ENCODE measurements at places on chromosomes 2 and 18.
A peak's percentile ranks its signal among the peaks of the same experiment; 100 is the strongest.

DNA sequence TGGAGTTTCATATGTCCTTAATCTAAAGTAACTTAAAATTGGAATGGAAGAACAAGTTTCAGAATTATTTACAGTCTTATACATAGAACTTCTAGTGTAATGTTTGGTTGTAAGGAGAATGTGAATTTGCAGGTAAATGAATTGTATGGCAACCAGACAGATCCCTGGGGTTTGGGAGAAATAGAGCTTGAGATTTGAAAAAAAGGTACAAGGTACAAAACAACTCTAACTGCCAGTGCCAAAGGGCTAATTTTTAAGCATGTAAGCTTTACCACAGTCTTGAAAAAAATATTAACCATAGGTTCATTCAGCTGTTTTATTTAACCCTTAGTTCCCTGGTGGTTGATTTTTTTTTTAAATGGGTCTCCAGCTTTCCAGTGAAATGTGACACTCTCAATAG, 103.3 kb downstream of the ICA1L start:
- no peak for DNase-seq

- DNase-seq, result no peak
Measured at GRCh38 chr18:62028715-62029114, 135.9 kb upstream of the RNF152 start.

DNA sequence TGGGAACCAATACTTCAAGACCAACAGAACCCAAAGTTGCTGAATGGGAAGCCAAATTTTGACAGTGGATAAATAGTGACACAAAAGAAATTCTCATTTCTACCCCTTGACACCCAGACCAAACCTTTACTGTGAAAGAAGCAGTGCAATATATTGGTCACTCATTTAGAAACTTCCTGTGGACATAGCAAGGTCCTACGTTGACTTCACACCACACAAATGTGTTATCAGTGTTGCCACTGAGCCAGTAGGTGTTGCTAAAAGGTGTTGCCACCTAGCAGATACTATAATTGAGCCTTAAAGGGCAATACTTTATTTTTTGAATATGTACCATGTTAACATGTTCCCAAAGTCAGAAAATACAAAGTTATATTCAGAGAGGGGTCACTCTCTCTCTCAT, 1008.9 kb upstream of the CDH2 start:
- DNase-seq, result no peak

DNA sequence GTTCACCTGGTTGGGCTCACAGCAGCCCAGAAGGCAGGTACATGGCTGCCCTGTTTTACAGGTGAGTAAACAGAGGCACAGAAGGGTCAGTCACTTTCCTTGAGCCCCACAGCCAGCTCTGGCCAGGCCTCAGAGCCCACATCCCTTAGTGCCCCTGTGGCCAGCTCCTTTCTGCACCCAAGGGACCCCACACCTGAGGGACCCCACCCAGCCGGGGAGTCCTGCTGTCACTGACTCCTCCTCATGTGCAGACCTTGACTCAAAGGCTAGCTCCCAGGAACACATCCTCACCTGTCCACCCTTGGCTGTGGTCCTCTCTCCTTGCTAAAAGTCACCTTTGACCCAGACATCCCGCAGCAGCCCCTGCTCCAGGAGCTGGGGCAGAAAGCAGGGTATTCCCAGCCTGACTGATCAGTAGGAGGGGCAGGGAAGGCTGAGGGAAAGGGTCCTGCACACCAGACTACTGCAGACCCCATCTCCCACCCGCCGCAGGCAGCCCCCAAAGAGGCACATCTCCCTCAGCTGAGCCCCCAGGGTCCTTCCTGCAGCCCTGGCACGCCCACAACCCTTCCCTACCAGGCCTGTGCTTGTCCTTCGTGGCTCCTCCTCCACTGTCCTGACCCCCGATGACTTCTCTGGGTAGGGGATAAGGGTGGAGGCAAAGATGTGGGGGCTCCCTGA, 9.8 kb upstream of the ARHGEF4 start:
- DNase-seq, result peak; percentile 46

- no peak for DNase-seq
Measured at GRCh38 chr2:224310943-224311625, 90.8 kb downstream of the FAM124B start.

GRCh38 chr2:101986804-101987740, 4.7 kb upstream of the IL1R2 start:
- DNase-seq, result no peak

DNA sequence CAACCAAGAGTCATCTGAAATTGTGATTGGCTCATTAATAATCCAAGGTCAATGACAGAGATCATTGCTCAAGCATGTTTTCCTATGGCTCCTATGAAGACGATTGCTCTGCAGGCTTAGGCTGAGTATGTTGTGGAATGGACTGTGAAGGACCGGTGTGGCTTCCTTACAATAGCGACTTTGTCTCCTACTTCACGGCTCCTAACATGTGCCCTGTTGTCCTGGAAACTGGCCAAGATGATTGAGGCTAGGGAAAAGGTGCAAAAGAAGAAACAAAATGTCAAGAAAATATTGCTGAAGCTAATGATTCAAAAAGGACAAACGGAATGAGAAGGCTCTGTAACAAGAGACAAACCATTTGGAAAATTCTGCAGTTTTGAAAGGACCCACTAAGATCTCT, 24.3 kb downstream of the DLGAP1 start:
- DNase-seq, result no peak

DNA sequence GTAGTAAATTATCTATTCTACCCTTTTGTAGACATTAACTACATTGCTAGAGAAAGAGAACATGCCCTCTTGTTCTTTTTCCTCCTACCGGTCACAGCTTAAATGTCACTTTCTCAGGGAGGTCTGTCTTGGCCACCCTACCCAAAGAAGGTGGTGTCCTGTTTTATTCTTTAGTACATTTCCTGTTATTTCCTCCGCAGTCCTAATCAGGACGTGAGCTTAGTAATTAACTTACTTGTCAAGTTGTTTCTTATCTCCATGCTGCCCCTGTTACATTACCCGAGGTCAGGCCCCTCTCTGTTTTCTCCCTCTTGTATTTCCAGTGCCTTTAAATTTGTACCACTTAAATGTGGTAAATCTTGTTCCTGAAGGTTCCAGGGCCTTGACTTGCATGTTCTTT, 73.7 kb upstream of the RMDN2 start:
- no peak for DNase-seq

DNA sequence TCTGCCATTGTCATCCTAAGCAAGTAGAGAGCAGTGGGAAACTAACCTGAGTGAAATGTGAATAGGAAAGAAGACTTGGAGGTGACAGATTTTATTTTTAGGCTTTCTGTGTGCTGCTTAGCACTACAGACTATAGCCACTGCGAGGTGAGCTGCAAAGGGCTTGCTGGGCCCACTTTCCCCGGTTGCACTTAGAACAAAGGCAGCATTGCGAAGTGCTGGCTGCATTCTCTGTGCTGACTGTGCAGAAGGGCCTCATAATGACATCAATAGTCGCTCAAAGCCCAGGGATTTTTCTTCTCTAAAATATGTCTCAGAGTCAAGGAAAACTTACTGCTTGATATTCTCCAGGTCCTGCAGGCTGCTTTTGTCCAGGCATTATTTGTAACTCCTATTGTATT, 592.1 kb downstream of the TDRD15 start:
- no peak for DNase-seq

DNA sequence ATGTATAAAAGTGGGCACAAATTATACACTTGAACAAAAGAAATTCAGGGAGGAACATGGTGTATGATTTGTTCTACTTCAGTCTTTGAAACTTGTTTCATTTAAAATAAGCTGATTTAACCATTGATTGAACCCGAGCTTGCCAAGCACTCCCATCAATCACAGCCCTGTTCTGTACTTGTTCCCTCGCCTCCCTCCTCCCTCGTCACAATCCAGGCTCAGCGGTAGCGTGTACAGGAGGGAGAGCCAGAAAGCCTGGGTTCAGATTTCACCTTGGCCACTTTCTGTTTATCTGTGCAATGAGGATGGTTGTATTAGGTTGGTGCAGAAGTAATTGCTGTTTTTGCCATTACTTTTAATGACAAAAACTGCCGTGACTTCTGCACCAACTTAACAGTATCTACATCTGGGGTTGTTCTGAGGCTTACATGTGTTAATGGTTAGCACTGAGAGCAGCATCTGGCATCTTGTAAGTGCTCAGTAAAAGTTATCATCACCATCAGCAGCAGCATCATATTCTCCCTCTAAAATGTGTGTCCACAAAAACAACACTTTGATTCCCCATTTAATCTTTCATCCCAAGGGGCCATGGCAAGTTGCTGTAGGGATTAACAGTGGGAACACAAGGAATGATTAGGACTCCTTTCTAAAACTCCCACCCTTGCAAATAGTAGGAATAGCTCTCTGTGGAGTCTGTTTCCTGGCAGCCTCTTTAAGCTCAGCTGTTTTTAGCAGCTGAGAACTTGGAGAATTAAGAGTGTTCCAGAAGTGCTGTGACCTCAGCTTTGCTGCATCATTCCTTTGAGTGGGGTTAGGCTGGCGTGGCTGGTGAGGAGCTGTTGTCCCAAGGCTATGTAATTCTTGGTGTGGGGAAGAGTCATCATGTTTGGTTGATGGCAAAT, 4.7 kb downstream of the DPYSL5 start:
- DNase-seq, result no peak

DNA sequence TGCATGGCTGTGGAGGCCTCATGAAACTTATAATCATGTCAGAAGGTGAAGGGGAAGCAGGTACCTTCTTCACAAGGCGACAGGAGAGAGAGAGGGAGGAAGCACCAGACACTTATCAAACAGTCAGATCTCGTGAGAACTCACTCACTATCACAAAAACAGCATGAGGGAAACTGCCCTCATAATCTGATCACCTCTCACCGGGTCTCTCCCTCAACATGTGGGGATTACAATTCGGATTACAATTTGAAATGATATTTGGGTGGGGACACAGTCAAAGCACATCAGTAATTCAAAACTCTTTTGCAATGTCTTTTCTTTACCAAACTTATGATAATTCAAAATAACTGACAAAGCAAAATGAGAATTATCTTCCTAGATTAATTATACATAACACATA, 8.5 kb upstream of the CCDC68 start:
- no peak for DNase-seq

DNA sequence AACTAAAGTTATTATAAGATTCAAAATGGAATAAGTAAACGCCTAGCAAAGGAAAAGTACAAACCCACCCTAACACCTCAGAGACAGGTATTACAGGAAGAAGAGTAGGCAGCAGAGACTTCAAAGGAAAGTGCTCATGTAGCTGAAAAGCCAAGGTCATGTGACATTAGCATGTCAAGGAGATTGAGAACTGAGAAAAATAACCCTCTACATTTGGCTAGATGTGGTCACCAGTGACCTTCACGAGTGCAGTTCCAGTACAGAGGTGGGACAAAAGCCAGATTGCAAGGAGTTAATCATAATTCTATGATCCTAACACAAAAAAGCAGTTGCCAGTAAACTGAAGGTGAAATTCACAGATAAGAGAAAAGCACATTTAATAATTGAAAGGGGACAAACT, 252.7 kb downstream of the ZEB2 start:
- DNase-seq, result no peak

DNA sequence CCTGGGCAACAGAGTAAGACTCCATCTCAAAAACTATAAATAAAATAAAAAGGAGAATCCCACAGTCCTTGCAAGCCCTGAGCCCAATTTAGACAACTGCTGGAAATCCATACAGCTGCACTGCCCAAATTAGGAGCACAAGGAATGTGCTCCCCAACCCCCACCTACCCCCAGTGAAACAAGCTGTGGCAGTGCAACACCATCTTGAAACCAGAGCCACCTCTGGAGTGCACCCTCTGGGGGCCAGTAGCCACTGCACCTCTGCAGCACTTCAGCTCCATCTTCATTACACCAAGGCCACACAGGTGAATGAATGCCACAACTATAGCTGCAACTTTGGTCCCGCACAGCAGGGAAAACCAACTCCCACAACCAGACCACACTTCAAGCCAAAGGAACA, 37.3 kb downstream of the USP34 start:
- no peak for DNase-seq

DNA sequence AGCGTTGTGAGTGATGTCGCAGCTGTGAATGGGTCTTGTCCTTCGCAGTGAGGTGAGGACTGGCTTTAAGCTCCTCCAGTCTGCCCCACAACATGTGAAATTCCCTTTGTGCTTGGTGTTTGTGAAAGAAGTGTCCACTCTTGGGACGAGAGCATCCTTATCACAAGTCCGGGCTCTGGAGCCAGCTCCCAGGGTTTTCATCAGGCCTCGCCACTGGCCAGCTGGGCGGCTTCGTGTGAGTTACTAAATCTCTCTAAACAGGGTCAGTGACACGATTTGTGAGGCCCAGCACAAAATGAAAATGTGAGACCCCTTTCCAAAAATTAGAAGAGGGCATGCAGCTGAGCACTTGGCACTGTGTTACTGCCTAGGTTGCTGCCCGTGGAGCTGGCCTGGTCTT, 115.9 kb downstream of the VAPA start:
- no peak for DNase-seq

DNA sequence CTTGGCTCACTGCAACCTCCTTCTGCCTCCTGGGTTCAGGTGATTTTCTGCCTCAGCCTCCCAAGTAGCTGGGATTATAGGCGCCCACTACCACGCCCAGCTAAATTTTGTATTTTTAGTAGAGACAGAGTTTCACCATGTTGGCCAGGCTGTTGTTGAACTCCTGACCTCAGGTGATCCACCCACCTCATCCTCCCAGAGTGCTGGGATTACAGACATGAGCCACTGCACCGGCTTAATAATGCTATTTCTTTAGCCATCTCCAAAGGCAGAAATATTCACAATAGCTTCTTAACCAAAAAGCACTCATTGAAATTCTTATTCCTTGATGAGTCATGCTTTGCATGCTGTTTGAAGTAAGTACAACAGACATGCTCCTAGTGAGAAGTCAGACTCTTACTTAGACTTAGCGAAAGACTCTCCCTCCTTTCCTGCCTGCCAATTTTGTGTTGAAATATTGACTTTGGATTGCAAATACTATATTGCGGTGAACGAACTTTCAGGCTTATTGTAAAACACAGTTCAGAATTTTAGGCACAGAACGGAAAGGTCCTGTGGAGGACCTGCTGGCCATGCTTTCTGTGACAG, 4.4 kb downstream of the ACTR3 start:
- no peak for DNase-seq

DNA sequence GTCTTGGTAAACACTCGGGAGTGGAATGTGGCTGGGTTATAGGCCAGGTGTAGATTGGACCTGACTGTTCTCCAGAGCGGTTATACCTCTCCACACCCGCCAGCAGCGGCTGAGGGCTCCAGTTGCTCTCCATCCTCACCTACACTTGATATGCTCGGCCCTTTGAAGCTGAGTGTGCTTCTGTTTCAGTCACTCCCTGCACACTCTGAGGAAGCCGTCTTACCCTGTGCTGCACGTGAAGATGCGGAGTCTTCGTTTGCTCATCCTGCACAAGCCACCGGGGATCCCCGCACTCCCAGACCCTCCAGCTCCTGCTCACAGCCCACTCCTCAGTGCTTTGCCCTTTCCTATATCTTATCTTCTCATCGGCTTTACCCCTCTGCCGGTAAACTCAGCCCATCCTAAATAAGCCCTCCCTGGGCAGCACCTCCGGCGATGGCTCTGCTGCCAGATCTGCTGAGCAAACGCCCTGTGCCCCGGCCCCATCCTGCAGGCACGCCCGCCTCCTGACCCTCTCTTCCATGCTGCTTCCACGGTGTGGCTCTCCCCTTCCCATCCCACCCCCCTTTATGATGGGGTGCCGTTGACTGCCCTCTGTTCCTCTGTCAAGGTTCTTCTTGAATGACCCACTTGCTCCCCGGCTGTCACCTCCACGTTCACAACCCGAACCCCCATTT, 47.3 kb upstream of the ODC1 start:
- DNase-seq, result no peak

- peak; percentile 43 for DNase-seq
Measured at GRCh38 chr18:77115192-77115953, 17.2 kb downstream of the MBP start.

GRCh38 chr2:85886141-85886540, 2.6 kb downstream of the ST3GAL5 start:
- no peak for DNase-seq

Data from aorta (tissue), 5 donors.